ENCODE measurements at places on chromosomes 2 and 18. TPM values are rescaled to one million over a fixed set of nuclear protein-coding genes. Genes with fewer than 3 reads are reported as not detected.
A peak's percentile ranks its signal among the peaks of the same experiment; 100 is the strongest.

The HJURP gene
- total RNA-seq: 16.7 TPM

The RBM44 gene
- 0.24 TPM for total RNA-seq

GRCh38 chr2:105821428-105822125, 76.9 kb downstream of the NCK2 start:
- peaks cover 43% of the 10 kb centered on the region for H3K36me3 ChIP-seq
- H3K4me1 ChIP-seq: peaks cover 33% of the 10 kb centered on the region
- no peak for DNase-seq
- peak overlapping the region; percentile 58 for H3K27ac ChIP-seq

GRCh38 chr2:128374001-128374710, 55.5 kb upstream of the HS6ST1 start:
- no peak overlapping the region for H3K4me3 ChIP-seq
- DNase-seq: peak; percentile 58
- H3K36me3 ChIP-seq: no peaks in the 10 kb centered on the region
- H3K4me1 ChIP-seq: peaks cover 26% of the 10 kb centered on the region
- H3K27ac ChIP-seq: peak overlapping the region; percentile 78

- no peak overlapping the region for H3K4me3 ChIP-seq
- H3K4me1 ChIP-seq: peaks cover 27% of the 10 kb centered on the region
- no peak overlapping the region for H3K27ac ChIP-seq
- H3K36me3 ChIP-seq: no peaks in the 10 kb centered on the region
- no peak for DNase-seq
- H3K27me3 ChIP-seq: peaks cover 3% of the 10 kb centered on the region
Observed at GRCh38 chr2:60095202-60095815, 458.1 kb downstream of the BCL11A start.

GRCh38 chr2:133812826-133813617, 244.8 kb upstream of the NCKAP5 start:
- H3K27me3 ChIP-seq: peaks cover 32% of the 10 kb centered on the region
- no peak for DNase-seq
- H3K36me3 ChIP-seq: no peaks in the 10 kb centered on the region
- H3K4me3 ChIP-seq: no peak overlapping the region
- peaks cover 3% of the 10 kb centered on the region for H3K4me1 ChIP-seq

All from type B pancreatic cell (in vitro differentiated cells).